T follicular helper cell (primary cell): ENCODE measurements at places on chromosomes 7 and 10.

DNA sequence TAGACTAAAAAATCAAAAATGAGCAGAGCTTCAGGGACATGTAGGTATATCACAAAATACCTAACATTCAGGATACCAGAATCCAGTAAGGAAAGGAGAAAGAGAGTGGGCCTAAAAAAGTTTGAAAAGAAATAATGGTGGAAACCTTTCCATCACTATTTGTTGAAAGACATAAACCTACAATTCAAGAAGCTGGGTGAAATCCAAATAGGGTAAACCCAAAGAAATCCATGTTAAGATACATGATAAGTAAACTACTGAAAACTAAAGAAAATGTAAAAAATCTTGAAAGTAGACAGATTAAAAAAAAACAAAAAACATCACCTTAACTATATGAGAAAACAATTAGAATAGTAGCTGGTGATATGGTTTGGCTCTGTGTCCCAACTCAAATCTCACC lies 76.7 kb upstream of the COMTD1 start:
- no peak for DNase-seq

DNA sequence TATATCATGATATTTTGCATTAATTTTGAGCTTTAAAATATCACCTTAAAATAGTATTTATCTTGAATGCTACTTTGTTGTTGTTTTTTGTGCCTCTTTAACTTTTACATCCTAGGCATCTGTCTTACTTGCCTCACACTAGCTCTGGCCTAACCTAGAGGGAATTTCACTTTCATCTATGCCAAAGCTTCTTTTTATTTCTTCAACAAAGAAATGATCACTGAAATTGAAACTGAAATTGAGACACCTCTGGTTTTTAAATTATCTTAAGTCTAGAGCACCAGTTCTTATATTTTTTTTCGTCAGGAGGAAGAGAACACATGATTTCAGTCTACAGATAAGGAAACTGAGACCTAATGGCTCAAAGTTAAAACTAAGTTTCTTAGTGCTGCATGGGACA lies 3.5 kb upstream of the SCIN start:
- no peak for DNase-seq

DNA sequence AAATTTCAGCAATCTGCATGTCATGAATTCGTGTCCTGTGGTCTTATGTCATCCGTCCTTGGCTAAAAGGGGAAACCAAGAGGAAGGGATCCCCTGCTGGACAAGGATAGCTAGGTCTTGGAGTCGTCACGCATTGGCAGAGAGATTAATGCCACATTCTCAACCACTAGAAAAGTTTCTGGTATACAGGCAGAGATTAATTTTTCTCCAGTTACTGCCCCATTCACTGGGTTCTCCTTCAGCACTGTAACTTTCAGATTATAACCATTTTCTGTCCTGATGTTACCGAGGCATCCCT lies 1060.6 kb upstream of the AUTS2 start:
- no peak for DNase-seq

GRCh38 chr7:30918676-30919075 lies 7.0 kb downstream of the AQP1 start:
- no peak for DNase-seq

DNA sequence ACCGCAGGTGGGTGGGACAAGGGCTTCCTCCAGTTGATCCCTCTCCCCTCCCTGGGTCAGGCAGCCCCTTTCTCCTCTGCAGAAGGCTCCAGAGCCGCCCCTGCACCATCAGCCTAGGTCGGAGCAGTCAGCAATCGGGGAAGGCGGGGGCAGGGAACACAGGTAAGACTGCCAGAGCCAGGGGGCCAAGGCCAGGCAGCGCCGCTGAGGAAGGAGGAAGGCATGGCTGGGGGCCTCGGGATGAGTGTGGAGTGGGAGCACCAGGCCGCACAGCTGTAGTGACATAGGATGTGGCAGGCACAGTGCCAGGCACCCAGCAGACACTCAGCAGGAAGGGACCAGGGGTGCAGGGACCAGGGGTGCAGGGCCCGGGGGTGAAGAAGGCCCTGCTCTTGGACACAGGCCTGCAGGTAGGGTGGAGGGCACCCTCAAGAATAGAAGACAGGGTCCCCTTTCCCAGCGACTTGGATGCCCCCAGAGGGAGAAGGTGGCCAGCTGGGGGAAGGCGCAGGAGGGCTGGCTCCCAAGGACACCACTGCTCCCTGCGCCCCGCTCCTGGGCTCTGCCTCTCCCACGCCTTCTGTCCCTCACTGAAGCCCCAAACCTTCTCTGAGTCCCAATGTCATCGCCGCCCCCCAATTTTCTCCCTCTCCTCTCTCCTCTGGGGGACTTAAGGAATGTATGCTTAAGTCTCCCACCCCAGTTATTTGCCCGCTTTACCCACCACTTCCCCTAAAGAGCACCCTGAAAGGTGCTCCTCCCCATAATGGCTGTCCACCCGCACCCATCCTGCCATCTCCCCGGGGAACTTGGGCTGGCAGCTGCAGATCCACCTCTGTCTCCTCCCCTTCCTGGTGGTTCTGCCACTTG lies 38.5 kb downstream of the CAMK2B start:
- no peak for DNase-seq

DNA sequence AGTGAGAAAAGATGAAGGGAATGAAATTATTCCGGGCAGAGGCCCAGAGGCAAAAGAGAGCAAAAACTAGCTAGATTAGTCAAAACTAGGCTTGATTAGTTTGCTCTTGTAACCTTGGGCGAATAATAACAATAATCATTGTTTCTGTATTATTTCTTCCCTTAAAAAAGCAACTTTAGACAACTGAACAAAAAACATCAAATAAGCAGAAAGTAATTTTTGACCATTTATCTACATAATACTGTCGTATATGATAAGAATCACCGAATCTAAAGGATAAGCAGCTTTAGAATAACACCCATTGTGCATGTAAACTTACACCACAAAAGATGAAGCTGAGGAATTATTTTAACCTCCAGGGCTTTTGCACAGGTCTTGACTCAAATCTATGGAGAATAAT lies 125.1 kb downstream of the TPK1 start:
- DNase-seq: no peak

GRCh38 chr10:60870416-60870728 lies 73.6 kb downstream of the RHOBTB1 start:
- no peak for DNase-seq

DNA sequence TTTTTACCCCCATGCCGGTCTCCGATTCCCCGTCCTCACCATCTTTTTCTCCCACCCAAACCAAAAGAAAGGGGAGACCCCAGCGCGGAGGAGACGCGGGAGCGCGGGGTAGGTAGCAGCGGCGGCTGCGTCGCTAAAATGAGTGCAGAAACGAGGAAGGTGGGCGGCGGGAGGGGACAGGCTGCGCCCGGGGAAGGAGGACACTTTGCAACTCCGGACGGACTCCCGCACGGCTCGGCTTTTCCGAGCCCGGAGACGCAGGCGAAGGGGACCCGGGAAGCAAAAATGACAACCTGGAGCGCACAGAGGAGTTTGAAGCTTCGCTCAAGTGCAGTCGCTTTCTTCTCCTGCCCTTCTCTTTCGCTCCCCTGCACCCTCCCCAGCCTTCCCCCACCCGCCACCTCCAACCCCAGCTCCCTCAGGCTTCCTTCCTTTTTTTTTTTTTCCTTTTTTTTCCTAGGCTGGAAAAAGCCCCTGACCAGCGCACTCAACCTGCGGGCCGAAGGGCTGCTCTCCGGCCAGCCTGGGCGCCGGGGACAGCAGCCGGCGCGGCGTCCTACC lies 453 bp downstream of the SFMBT2 start:
- no peak for DNase-seq

DNA sequence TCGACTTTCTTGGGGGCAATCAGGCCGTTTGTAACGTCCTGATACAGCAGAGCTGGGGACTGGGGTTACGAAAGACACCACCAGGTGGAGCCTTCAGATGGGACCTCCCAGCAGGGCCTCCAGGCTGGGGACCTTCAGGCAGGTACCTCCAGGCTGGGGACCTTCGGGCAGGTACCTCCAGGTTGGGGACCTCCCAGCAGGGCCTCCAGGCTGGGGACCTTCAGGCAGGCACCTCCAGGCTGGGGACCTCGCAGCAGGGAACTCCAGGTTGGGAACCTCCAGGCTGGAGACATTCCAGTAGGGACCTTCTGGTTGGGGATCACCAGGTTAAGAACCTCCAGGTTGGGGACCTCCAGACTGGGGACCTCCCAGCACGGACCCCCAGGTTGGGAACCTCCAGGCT lies 23.5 kb upstream of the GPR146 start:
- DNase-seq: no peak

- no peak for DNase-seq
Observed at GRCh38 chr7:105799677-105800076, 76.7 kb downstream of the ATXN7L1 start.

DNA sequence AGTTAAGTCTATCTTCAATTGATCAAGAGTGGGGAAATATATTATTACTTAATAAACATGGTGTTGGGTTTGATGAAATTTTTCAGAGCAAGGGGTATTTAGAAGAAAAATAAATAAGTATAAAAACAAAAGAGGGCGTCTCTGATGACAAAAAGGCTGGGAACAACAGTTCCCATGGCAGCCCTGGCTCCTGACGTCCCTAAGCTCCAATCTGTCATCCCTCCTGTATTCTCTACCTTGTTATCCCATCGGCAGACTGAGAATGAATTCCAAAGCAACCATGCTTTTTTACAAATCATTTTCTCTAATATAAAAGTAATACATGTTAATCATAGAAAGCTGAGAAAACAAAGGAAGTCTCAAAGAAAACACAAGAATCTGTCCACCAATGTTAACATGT lies 55.5 kb downstream of the SORBS1 start:
- no peak for DNase-seq

GRCh38 chr10:117928741-117929140 lies 118.0 kb downstream of the RAB11FIP2 start:
- no peak for DNase-seq

DNA sequence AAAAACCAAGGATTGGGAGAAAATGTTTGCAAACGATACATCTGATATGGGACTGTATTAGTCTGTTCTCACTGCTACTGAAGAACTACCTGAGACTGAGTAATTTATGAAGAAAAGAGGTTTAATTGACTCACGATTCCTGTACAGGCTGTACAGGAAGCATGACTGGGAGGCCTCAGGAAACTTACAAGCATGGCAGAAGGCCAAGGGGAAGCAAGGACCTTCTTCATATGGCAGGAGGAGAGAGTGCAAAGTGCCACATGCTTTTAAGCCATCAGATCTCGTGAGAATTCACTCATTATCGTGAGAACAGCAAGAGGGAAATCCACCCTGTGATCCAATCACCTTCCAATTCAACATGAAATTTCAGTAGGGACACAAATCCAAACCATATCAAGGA lies 11.0 kb downstream of the ZNF713 start:
- DNase-seq: no peak

DNA sequence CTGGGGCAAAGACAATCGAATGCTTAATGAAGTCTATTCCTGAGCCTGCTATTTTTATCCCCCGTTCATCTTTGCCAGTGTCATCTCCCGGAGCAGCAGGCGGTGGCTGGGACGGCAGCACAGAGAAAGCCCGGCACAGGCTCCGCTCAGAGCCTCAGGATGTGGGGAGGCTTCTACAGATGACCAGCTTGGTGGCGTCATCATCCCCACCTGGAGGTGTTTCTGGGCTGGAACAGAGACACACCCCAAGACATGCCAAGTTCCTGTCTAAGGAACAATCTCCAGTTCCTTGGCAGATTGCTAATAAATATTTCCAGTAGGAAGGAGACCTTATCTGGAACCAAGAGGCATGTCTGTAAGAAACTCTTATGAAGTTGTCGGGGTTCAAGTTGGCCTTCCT lies 552.4 kb upstream of the MGMT start:
- no peak for DNase-seq

DNA sequence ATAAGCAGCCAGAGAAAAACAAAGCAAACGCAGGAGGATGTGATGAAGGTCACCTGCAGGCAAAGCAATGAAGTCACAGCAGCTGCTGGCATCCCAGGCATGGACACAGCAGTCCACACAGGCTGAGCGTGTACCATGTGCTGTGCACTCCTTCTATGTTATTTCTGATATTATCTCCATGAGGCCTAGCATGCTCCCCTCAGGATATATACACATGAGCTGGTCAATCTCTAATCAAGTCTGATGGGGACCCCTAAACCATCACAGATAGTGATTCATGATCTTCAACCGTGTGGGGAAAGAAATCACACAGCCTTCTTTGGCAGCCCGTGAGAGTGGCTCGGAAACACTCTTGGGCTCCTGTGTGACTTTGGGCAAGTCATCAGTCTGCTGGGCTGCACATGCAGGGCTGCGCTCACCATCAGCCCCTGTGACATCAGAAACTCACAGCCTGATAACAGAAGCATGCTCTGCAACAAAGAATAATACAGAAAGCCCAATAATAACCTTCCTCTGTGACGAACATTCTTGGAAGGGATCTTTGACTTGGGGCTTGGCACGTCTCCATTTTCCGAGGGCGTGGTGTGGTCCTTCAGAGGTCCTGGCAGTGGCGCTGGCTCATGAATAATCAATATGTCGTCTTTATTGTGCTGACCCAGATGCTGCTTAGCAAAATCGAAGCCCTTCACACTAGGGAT lies 83.0 kb upstream of the ATP6V0A4 start:
- DNase-seq: no peak

GRCh38 chr10:44696496-44696895 lies 214.6 kb upstream of the TMEM72 start:
- DNase-seq: no peak

DNA sequence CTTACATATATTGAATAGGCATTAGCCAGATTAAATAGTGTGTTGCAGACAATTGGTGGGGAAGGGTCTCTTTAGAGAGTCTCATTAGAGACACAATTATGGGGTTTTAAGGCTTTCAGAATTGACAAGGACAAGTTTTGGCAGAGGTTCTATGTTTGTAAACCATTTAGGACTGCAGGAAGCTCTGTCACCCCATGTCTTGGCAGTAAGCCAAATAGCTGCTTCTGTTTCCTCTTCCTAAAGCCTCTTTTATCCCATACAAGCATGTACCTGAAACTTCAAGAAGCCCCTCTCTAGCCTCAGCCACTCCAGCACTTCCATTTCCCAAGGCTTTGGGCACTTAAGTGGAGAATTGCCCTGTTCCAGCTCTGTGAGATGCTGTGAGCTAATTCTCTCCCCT lies 21.8 kb upstream of the LRRC4 start:
- DNase-seq: no peak

- peak; percentile 21 for DNase-seq
Observed at GRCh38 chr7:99407872-99408378, 472 bp downstream of the PDAP1 start.

DNA sequence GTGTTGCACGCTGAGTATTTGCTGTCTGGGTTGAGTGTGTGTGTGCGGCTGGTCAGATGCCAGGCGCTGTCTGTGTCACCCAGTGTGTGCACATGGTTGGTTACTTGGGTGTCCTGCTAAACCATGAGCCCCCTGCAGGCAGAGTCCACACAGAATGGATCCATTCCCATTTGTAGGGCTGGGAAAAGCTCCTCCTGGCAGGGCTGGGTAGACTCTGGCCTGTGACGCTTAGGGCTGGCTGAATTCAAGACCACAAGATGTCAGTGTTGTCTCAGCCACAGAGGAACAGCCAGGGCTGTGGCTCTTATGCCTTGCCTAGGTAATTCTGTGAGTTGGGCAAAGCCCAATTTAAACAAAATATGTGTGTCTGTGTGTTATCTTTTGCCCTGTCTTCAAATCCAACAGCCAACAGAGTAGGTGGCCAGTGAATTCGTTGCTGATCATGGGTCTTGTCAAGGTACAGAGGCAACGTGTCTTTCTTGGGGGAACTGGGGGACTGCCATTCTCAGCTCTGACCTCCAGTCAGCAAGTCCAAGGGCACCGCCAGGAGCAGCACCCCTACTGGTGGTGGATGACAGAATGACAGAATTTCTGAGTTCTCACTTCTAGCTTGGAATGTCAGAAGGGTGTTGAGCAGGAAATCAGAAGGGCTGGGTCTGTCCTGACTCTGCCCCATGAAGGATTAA lies 285.1 kb downstream of the CCSER2 start:
- DNase-seq: no peak

GRCh38 chr10:84005403-84005802 lies 133.9 kb upstream of the GHITM start:
- DNase-seq: no peak

GRCh38 chr7:74718336-74718735 lies 55.5 kb upstream of the NCF1 start:
- DNase-seq: no peak
